ENCODE measurements at places on chromosomes 5 and 9. TPM values are rescaled to one million over a fixed set of nuclear protein-coding genes. Genes with fewer than 3 reads are reported as not detected.

The TMEM252 gene
- 13.5 TPM for polyA plus RNA-seq

The PCDHA4 gene
- 1.2 TPM for polyA plus RNA-seq

- no peak for DNase-seq
These were observed 55.4 kb upstream of the CTNNA1 start for GRCh38 chr5:138697720-138698360.

- no peak for DNase-seq
These were observed 27.8 kb downstream of the FGF18 start for GRCh38 chr5:171447226-171447625.

GRCh38 chr5:163104464-163104863 lies 332.9 kb upstream of the CCNG1 start:
- no peak for DNase-seq

DNA sequence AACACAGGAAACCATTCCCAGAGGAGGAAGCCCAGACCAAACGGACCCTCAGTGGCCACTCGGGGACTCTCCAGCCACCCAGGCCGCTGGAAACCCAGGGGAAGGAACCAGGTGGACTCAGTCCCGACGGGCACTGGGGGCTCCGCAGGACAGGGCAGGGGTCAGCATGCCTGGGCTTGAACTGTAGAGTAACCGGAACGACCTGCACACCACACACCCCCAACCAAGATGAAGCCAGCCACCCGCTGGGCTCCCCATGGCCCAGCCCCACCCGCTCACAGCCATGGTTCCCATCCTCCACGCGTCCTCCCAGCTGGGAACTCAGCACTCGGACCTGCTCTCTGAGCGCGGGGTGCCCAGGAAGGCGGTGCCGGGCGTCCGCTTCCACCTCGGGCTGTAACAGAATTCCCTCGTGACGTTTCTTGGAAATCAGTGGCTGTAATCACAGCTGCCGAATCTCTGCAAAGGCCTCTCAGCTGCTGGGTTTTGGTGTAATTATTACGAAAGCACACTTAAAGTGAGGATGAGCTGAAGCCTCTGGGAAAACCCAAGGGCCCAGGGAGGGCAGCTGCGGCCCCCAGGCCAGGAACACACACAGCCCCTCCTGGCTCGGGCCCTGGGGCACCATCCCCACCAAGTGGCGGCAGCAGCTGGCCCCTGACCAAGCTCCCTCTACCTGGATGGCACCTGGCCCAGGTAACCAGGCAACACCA lies 13.8 kb downstream of the NACC2 start:
- no peak for DNase-seq

- no peak for DNase-seq
These were observed 59.1 kb upstream of the IER5L start for GRCh38 chr9:129237164-129237611.

DNA sequence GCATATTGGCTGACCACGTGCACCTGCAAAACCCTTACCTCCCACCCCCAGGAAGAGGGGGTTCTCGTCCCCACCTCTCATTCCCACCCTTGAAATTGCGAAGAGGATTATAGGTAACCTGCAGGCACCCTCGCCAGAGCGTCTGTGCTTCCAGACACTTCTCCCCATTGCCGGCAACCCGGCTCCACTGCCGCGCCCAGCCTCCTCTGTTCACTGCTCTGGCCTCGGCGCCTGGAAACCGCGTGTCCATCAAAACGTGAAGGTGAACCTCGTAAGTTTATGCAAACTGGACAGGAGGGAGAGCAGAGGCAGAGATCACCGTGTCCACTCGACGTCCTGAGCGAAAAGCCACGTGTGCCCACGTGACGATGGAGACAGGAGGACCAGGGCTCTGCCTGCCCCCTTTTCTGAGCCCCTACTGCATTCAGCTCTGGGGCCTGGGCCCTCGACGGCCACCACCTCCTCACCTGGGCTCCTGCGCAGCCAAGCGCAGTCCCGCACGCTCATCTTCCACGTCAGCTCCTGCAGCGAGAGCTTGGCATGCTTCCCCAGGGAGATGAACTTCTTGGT lies 1.9 kb downstream of the TERT start:
- DNase-seq = no peak

- DNase-seq = no peak
These were observed 63.8 kb upstream of the RARS1 start for GRCh38 chr5:168422431-168422830.

DNA sequence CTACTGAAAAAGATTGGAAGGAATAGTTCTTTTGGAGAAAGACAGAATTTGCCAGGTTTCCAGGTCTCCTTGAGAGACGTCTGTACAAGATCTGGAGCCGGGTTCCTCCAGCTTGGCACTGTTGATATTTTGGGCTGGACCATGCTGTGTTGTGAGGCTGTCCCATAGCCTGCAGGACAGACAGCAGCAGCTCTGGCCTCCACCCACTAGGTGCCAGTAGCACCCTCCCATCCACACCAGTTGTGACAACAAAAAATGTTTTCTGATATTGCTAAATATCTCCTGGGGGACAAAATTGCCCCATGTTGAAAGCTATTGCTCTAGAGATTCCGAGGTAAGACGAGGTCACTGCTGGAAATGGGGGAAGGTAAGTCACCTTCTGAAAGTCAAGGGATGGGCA lies 287.7 kb upstream of the DAP start:
- no peak for DNase-seq

- DNase-seq = no peak
These were observed 156.5 kb upstream of the TAS2R1 start for GRCh38 chr5:9786380-9787360.

DNA sequence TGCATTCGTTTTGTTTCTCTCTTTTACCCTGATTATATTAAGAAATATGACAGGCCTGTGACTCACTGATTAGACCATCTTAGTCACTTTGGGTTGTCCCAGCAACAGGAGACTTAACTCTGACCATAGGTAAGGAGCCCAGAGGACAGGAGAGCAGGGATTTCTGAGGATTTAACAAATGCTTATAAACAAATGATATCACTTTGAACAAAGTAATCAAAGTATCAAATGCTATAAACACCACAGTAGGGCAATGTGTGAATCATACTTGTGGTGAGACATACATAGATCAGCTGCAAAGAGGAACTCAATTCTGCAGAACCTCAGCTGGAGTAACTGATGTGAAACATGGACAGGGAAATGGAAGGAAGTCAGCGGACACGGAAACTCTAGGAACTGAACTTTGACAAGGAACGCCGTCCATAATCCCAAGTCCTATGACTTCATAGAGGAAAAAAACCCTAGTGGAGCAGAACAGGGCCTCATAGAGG lies 190.6 kb upstream of the MSX2 start:
- no peak for DNase-seq

GRCh38 chr5:90495146-90495545 lies 20.5 kb downstream of the POLR3G start:
- DNase-seq = no peak

DNA sequence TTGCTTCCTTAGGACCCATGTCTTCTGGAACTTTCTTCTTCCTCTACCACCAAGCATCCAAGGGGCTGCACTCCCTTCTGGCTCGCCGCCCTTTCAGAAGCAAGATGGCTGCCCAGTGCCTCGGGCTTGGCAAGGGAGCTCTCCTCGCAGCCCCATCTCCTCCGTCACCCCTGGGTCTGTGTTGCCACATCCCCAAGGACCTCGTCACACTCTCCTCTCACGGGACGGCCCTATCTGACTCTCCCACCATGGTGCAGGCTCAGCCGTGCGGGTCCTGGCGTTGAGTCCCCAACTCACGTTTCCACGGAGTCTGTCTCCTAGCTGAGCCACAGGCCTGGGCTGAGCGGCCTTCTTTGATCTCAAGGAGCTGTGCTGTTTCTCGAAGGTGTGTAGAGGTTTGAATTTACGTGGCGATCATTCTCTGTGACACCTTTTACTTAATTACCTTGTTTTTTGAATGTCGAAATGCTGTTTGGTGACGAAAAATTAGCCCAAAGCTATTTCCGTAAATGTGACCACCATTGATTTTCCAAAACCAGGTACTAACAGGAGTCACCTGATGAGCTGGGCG lies 15.0 kb upstream of the SCGB3A1 start:
- no peak for DNase-seq

- DNase-seq = no peak
These were observed 516.7 kb downstream of the NTRK2 start for GRCh38 chr9:85186218-85186585.

- DNase-seq = no peak
These were observed 354.8 kb downstream of the NTRK2 start for GRCh38 chr9:85024374-85024773.

DNA sequence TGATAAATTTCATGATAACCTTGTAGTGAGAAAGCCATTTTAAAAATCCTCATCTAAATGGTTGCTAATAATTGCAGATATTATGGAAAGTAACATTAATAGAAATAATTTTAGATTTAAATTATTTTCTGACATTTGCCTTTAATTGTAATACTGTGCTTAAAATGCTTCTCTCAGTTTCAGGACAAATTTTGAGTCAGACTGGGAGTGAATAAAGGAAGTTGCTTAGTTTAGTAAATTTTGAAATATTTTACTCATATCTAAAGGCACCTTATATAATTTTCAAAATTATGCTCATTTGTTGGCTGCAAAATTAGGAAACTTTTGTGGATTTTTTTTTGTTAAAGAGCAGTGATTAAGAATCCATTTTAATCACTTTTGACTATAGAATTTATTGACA lies 93.8 kb downstream of the CSNK1G3 start:
- no peak for DNase-seq

DNA sequence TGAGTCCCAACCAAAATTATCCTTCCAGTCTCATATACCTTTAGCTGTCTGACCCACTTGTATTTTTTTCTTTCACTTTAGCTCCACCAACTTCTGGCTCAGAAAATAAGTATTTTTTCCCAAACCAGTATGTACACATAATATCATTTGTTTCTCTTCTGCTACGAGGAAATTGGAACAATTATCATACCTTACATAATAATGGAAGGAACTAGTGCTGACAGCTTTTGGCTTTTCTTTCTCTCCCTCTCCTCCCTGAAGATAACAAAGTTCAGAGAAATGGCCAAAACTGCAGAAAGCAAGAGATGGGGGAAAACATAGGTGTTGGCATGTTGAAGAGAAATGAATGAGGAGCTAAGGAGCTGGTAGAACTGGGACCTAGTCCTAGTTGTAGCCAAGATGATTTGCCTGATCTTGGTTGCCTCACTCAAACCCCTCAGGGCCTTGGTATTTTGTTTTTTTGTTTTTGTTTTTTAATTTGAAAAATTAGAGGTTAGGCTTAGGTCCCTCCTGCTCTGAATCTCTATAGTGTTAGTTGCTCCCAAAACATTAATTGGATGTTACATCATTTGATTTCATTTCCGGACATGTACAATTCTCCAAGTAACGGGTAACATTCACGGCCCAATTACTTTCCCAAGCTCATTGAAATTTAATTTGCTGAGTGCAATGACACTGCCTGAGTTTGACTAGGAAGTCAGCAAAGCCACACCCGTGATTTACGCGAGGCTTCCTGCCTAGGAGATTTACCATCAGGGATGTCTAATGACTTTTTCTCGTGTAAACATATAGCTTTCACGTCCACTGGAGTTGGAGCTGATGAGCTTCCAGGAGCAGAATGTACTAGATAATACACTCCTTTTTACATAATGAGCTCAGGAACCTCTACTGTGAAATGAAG lies 291.6 kb downstream of the TLE1 start:
- DNase-seq = no peak

- no peak for DNase-seq
These were observed 29.6 kb upstream of the ASS1 start for GRCh38 chr9:130414910-130415746.

DNA sequence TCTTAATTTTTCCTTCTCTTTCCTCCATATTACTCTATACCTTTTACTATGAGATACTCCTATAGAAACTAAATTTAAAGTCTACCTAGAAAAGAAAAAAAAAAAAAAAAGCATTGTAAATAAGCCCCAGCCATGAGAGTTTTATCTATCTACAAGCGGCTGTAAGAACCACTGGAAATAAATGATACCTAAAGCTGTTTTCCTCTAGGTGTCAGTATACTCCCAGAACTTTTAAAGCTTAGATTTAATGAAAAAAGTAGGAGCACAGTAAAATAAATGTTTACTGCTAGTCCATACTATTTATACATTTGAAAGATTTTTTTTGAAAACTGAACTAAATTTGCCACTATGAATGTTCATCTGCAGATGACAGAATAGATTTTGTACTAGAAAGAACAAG lies 26.2 kb downstream of the TYRP1 start:
- DNase-seq = no peak

- DNase-seq = no peak
These were observed 23.4 kb downstream of the NKD2 start for GRCh38 chr5:1032011-1032410.

DNA sequence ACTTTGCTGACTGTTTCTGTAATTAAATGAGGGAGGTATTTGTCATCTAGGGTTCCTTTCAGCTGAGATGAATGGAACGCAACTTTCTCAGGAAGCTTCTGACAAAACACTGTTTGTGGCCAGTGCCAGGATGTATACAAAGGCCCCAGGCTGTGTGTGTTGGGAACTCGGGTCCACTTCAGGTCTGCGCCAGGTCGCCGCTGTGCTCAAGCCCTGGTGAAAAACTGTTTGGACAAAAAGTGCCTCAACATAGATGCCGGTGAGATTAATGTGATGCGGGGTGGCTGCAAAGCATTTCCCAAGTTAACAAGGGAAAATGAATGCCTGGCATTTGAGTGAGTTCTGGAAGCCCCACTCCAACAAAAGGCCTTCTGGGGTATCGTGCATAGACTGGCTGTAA lies 156.4 kb downstream of the GABBR2 start:
- DNase-seq = no peak

GRCh38 chr5:17444496-17444895 lies 53.5 kb upstream of the TAF11L2 start:
- no peak for DNase-seq

DNA sequence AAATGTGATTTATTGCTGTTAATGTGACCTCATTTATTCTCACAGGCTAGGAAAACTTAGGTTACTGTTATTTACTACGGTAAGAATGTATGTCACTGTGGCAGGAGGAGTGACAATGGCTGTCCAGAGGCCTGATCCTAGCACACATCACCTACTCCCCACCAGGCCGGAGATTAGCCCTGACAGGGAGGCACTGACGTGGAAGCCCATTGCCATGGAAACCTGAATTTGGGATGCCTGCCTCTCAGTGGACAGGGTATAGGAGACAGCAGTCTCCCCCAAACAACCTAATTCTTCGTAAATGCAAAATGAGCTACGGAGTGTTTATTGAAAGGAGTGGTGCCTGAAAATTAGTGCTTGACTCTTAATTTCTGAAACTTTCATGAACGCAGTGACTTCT lies 87.6 kb upstream of the SMARCA2 start:
- no peak for DNase-seq
